ENCODE measurements at places on chromosomes 11 and 22.

DNA sequence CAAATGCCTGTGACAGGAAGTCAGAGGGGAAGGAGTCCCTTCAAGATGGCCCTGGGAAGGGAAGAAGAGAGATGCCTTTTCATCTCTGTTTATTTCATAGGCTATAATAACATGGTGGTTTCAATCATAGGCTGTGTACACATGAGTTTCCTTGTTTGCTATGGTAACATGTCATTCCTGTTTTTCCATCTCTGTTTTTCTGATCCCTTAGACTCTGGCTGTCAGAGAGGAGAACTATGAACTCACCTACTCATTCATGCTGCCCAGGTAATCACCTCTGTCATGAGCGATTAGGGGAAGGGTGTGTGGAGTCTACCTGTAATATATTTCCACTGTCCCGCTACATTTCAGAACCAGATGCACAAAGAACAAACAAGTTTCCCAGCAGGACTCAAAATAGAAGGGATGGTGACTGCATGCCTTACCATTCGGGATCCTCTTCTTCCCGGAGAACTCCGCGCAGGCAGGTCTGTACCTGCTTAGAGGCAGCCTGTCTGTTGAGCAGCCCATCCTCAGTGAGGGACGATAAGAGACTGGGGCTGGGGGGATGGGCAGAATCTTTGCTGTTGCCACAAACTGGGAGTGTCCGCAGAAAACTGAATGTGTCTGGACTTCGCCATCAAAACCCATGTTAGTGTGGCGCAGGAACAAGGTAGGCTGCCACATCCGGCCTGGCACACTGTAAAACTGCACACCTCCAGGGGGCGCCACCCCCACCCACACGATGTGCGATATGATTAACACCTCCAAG, 7.1 kb upstream of the PEX26 start:
- peak; percentile 37 for DNase-seq

DNA sequence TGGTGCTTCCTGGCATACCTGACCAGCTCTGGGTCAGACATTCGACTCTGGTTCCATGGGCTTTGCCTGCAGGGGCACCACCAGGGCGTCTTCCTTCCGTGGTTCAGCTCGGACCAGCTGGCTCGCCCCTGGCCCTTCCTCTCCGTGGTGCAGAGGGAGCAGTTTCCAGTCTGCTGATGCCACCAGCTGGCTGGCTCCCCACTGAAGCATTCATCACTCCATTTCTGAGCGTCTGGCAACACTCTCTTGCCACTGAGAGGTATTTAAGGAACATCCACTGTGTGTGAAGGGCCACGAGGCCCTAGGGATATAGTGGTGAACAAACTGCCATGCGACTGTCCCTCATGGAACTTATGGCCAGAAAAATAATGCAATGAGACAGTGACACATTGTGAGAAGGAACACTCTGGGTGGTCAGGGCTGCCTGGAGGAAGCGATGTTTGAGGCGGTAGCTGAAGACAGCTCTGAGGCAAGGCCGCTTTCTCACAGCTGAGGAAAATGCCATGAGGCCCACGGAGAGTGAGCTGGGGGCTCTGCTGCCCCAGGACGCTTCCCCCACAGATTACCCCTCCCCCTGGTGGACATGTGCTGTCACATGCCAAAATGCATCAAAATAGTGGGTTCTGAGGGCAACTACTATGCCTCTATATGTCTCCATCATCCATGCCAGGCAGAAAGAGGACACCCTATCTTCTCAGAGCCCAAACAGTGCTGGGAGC, 44.9 kb upstream of the ARFGAP3 start:
- no peak for DNase-seq

DNA sequence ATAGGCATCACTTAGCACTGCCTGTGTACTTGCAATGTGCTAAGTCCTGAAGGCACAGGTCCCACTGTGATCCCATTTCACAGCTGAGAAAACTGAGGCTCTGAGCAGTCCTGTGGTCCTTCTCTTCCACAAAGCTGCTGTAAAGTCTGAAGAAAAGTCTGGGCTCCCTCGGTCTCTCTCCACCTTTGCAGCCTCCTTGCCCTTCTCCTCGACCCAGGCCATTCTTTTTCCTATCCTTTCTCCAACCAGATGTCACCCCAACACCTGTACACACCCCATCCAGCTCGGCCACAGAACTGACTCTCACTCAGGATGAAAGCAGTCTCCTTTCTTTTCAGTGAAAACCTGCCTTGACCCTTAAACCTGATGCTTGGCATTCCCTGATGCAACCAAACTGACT, 42.6 kb upstream of the SYT13 start:
- no peak for DNase-seq

DNA sequence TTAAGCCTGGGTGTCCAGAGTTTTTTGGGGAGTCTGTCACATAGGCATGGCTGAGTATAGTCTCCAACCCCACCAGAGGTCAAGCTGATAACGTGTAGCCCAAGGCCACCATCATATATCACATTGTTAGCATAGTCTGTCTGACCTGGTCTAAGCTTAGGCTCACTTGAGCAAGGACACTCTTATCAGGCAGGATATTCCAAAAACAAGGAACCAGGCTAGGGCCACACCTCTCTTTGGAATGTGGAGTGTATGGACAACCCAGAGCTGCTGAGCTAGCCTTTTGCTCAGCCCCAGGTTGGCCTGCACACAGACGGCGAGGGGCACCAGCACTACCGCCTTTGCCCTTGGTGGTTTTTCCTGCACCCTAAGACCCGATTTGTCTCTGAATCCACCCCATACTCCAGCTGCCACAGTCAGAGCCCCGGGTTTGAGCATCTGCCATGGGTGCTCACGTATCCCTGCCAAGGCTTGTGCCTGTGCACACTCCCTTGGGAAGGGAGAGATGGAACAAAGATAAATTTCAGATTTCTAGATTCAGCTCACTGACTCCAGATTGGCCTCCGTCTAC, 7.2 kb downstream of the SNAP29 start:
- no peak for DNase-seq

DNA sequence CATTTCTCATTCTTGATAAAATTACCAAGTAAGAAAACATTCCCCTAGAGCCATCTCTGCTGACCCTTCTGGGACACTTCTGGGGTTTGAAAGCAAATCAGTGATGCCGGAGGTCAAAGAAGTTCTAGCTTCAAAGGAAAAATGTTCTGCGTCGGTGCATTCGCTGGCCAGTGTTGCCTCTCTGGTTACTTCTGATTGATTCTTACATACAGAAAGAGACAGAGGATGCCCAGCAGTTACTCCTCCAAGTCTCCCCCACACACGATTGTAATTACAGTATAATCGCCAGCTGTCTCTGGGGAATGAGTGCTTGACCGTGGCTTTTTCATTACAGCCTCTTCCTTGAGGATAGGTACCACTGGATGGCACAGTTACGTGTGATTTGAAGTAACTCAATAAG, 150.9 kb downstream of the SNX19 start:
- DNase-seq: no peak

DNA sequence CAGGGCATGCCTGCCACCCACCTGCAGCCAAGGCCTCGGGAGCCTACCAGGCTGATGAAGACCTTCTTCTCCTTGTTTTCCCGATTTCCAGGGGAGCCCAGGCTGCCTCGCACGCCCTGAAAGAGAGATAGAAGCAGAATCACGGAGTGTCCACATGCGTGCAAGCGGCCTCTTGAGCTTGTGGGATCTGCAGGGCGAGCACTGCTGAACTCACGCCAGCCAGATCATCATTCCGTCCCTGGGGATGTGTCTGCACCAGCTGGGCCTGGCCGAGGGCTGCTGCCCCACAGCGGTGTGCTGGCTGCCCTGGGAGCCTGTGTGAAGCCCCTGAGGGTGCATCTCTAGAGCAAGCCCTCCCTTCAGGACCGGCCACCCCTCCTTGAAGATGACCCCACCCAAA, 17.9 kb downstream of the USH1C start:
- no peak for DNase-seq

- DNase-seq: no peak
Measured at GRCh38 chr11:131912134-131912533, 541.7 kb downstream of the NTM start.

- no peak for DNase-seq
Measured at GRCh38 chr22:20110359-20110985, 5.4 kb upstream of the RANBP1 start.

GRCh38 chr11:1884303-1884700, 7.4 kb downstream of the PRR33 start:
- DNase-seq: no peak

- peak; percentile 60 for DNase-seq
Measured at GRCh38 chr11:130070109-130070845, 583 bp downstream of the APLP2 start.

DNA sequence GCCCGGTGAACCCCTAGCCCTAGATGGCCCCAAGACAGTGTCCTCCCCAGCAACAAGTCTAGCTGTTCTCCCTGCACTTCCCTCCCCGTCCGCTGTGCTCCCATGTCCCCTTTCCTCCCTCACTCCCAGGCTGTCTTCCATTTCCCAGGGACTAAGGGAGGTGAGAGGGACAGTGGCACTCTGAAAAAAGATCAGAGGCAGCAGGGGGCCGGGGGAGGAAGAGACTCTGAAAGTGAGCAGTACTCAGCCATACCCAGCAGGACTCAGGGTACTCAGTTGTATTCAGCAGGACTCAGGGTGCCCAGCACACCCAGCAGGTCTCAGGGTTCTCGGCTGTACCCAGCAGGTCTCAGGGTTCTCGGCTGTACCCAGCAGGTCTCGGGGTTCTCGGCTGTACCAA, 48.4 kb upstream of the THY1 start:
- no peak for DNase-seq

DNA sequence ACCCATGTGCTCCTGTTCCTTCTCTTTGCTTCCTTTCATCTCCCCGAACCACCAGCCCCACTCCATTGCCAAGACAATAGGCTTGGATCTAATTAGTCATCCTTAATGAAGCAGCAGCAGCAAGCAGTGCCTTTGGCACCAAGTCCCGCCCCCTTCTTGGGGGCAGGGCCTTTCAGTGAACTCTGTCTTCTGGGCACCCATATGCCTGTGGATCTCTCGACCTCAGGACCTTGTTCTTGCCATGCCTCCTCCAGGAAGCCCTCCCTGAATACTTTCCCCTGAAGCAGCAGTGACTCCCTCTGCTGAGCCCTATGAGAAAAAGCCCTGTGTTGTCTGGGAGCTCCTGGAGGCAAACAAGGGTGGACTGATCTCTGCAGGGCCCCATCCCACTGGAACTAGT, 32.1 kb downstream of the ARHGEF17 start:
- no peak for DNase-seq

DNA sequence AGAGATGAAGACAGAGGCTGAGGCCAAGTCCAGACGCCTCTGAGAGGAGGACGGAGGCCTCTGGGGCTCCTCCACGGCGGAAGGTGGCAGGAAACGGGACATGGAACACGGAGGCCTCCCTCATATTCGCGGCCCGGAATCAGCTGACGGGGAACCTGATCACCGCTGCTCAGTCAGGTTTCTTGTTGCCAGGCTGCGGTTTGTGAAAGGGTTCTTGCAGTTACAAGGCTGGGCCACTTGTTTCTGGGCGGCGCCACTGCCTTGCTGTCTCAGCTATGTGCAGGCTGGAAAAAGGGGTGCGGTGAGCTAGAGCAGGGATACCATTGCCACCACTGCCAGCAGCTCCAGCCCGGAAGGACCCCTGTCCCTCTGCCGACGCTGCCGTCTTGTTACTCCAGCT, 10.0 kb upstream of the MMP1 start:
- DNase-seq: peak; percentile 40

GRCh38 chr11:66081505-66081904, 11.4 kb downstream of the PACS1 start:
- DNase-seq: no peak

GRCh38 chr11:63869683-63870082, 30.8 kb downstream of the MARK2 start:
- no peak for DNase-seq

DNA sequence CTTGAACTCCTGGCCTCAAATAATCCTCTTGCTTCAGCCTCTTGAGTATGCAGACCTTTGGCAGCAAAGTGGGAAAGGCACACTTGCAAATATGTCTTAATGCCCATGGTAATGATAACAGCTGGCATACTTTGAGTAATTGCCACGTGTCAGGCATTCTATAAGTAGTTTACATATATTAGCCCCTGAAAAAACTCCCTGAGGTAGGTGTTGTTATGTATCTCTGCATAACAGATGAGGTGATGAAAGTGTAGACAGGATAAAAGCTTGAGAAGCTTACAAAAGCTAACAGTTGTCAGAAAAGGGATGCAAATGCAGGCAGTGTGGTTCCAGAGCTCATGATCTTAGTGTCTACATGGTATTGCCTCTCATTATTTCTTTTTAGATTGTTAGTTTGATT, 291.1 kb upstream of the C11orf87 start:
- DNase-seq: no peak

- no peak for DNase-seq
Measured at GRCh38 chr11:83054904-83055380, 16.8 kb downstream of the RAB30 start.

GRCh38 chr11:16924826-16925560, 89.2 kb downstream of the PLEKHA7 start:
- no peak for DNase-seq

DNA sequence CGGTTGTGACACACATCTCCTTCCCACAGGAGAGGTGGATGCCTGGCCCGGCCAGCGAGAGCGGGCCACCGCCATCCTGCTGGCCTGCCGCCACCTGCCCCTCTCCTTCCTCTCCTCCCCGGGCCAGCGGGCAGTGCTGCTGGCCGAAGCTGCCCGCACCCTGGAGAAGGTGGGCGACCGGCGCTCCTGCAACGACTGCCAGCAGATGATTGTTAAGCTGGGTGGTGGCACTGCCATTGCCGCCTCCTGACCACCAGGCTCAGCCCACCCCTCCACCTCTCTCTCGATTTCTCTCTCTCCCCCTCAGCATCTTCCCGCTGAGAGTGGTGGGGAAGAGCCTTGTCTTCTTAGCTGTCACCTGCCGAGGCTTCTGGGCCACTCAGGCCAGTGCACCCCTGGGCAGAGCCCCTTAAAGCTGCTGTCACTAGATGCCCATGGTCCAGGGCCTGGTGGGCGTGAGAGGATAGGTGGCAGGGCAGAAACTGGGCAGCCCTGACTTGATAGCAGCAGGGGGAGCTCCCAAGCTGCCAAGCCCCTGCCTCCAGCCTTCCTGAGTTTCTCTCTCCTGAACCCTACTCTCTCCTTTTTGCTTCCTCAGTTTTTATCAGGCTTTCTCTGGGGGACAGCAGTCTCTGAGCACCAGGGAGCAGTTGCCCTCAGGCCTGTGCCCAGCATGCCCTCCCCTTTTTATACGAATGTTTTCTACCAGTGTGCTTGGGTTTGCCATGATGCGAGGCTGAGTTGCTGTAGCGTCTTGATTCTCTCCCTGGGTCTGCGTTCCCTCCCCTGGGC, 9.3 kb downstream of the SHISA8 start:
- no peak for DNase-seq

DNA sequence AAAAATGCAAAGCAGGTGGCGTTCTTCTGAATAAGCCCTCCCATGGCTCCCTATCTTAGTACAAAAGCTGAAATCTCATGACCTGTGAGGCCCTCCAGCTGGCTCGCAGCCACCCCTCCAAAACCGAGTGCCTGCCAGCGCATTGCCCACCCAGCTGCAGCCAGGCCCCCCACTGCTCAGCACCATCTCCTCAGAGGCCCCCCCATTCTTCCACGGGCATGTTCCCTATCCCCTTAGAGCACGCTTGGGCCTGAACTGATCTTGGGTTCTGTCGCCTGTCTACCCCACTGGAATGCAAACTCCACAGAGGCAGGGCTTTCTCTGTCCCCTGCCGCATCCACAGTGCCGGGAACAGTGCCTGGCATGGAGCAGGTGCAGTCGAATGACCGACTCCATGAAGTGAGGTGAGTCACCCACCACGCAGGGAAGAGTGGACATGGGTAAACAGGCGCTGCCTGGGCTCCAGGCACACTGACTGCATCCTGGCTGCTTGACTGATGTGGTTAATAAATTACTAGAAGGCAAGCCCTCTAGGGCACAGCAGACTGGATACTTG, 11.3 kb upstream of the EFCAB6 start:
- DNase-seq: no peak

Measured in HAP-1 (cell line).